ENCODE measurements at places on chromosomes 12 and 14. TPM values are rescaled to one million over a fixed set of nuclear protein-coding genes. Genes with fewer than 3 reads are reported as not detected.

The KRT78 gene
- total RNA-seq, result not detected

The SLC15A5 gene
- total RNA-seq, result not detected

The RPS6KA5 gene
- total RNA-seq, result 4.4 TPM

The CRIP1 gene
- total RNA-seq, result 1,412 TPM

The LRP1-AS gene
- total RNA-seq, result not detected

The CPNE8 gene
- total RNA-seq, result 8.5 TPM

The TAC3 gene
- not detected for total RNA-seq

Measured in A549 treated with ZK216348 at 1 μM for 4 hours (cell line).